Fibroblast of the aortic adventitia (primary cell): ENCODE measurements at places on chromosomes 2 and 18. TPM values are rescaled to one million over a fixed set of nuclear protein-coding genes. Genes with fewer than 3 reads are reported as not detected.

DNA sequence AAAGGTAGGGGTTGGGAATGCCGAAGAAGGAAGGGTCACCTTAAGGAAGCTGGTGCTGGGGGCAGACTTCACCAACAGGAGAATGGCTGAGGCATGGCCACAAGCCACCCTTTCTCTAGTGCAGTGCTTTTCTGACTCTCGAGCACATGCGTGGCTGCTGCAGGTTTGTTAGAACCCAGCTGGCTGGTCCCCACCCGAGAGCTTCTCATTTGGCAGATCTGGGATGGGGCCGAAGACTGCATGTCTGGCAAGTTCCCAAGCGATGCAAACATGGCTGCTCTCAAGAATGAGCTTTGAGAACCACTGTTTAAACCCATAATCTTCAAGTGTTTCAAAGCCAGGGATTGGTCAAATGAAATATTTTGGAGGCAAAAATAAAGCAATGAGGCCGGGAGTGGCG lies 63.2 kb downstream of the LONRF2 start:
- DNase-seq = no peak

PROM2 gene
- 0.18 and 0.33 TPM in 2 replicates for total RNA-seq

FASTKD2 gene
- total RNA-seq = 36.4 and 56.1 TPM in 2 replicates

GPR45 gene
- total RNA-seq = not detected in 2 replicates
